Activated CD4-positive, CD25-positive, alpha-beta regulatory T cell treated with anti-CD3 and anti-CD28 coated beads, Interleukin-2, amount 50 U/mL, for 16 hours (primary cell): ENCODE measurements at places on chromosomes 2 and 18.

GRCh38 chr2:172280571-172281361, 146.6 kb upstream of the ITGA6 start:
- DNase-seq = no peak

GRCh38 chr2:98039085-98039756, 43.5 kb upstream of the TMEM131 start:
- DNase-seq = no peak

GRCh38 chr2:8566774-8567468, 114.9 kb upstream of the ID2 start:
- no peak for DNase-seq

- no peak for DNase-seq
These were observed 28.0 kb downstream of the STAT4 start for GRCh38 chr2:191122638-191123294.

DNA sequence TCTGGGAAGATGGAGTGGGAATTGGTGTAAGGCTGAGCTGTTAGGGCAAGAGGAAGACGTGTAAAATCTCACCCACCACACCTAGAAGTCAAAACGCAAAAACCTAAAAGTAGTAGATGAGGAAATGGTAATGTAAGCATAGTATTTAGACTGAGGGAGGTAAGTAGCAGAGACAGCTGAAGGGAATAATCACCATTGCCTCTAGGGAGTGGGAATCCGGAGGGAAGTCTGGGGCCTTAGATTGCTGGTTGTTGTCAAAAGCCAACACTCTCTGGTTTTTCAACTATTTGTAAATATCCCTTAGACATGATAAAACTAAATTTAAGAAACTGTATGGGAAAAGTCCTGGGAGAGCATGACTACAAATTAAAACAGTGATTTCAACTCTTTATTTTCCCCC, 28.7 kb upstream of the MYCN start:
- DNase-seq = no peak

DNA sequence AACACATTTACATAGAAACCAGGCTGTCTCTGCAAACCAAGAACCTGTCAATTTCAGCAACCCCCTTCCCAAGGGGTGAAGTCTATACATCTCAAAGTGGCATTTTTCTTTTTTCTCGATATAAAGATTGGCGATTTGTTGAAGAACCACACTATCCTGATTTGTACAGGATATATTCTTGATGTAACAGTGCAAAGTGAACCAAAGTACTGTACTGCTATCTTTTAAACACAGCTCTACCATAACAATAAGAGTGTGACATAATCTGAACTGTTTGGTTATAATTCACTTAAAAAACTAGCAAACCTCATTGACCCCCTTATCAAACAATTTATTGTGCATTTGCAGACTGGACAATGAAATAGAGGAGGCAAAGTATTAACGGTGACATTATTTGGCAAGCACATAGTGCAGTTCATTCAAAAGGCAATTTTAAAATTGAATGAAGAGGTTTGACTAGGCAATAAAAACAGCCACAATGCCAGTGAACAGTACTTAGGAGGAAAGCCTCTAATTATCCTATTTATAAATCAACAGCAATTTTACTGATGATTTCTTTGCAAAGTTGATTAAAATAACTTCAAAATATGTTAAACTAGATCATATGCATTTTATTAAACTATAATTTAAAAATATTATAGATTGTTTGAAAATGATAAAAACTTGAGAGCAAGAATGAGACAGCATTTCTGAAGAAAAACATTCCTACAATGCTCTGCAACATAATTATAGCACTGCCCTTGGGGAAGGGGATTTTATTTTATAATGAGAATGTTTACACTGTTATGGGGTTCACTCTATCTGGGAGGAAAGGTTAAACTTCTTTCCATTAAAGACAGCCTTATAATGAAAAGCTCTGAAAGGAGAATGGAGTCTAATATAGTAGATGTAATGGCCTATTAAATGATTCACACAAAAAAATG, 440.9 kb downstream of the ZEB2 start:
- DNase-seq = no peak

GRCh38 chr2:10753156-10753555, 31.7 kb downstream of the ATP6V1C2 start:
- no peak for DNase-seq

DNA sequence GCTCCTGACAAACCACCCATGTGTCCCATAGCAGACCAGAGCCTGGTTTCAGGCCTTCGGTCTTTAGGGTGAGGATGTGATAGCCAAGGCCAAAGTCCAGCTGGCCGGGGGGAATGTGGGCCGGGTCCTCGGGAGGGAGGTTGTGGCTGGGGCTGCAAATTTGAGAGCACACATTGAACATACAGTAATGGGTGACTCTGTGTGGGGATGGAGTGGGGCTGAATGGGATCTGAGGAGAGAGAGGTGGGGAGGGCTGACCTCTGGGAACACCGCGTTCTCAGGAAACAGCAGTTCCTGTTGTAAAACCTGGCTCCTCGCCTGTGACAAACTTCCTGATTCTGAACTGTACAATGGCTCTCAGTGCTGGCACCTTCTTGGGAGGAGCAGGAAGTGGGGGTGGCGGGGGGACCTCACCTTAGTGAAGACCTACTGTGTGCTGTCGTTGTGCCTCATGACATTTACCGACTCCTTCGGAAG, 48.8 kb downstream of the MCFD2 start:
- DNase-seq = no peak

GRCh38 chr2:161481619-161482018, 65.5 kb downstream of the TBR1 start:
- no peak for DNase-seq

- no peak for DNase-seq
These were observed 340.1 kb downstream of the SLC4A3 start for GRCh38 chr2:219967247-219968245.
